ENCODE measurements at places on chromosomes 11 and 22.

- DNase-seq, result no peak
Measured at GRCh38 chr11:57422669-57423068, 4.3 kb downstream of the SLC43A3 start.

- DNase-seq, result no peak
Measured at GRCh38 chr11:36598051-36598450, at the start of gene RAG2. TSS of gene RAG2 (minus strand) at chr11:36598236. CDS start at chr11:36594168, 4,068 bp downstream.

DNA sequence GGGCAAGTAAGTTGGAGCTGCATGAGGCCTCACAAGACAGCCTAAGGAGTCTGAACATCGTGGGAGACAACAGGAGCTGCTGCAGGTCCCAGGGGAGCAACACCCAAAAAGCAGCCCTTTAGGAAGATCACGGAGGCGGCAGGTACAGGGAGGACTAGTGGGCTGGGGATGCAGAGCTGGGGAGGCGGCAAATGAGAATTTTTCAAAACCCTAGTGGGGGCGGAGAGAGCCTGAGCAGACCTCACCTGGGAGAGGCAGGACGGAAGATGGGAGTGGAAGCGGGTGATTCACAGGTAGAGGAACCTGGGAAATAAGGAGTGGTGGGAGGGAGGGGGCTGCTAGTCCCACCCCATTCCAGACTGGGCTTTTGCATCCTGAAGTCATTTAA is 42.1 kb downstream of the DKK3 start:
- DNase-seq, result no peak

DNA sequence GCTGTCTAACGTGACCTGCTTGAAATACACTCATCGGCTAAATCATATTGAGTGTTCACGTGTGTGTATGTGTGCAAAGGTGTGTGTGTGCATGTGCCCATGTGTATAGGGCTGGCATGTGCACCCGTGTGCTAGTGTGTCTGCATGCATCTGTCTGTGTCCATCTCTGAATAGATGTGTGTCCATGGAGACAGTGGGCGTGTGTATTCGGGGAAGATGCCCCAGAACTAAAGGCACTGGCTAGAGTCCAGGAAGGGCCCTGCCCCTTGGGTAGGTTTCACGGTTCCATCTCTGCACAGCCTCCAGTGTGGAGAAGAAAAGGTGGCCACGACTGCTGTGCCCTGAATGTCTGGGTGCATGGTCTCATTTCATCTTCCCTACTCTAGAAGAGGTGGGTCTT is 220.3 kb downstream of the MN1 start:
- no peak for DNase-seq

All from NCI-H1930 (cell line).